MCF 10A (cell line): ENCODE measurements at places on chromosomes 1 and 21. TPM values are rescaled to one million over a fixed set of nuclear protein-coding genes. Genes with fewer than 3 reads are reported as not detected.
A peak's percentile ranks its signal among the peaks of the same experiment; 100 is the strongest.

Gene RNU1-1
- 1,539 and 1,606 TPM in 2 replicates for total RNA-seq

Gene ADAMTSL4
- 9.6 and 13.3 TPM in 2 replicates for total RNA-seq

Gene DMBX1
- not detected in 2 replicates for total RNA-seq

Gene PAPPA2
- total RNA-seq: 11.5 and 35.7 TPM in 2 replicates

Gene CRB1
- 0.65 and 0.96 TPM in 2 replicates for total RNA-seq

- DNase-seq: no peak
- no peaks in the 10 kb centered on the region for H3K36me3 ChIP-seq
- H3K4me3 ChIP-seq: peak overlapping the region; percentile 52
- H3K4me1 ChIP-seq: no peaks in the 10 kb centered on the region
- H3K27ac ChIP-seq: no peak overlapping the region
Measured at GRCh38 chr1:63318201-63318979, 4.0 kb upstream of the FOXD3 start.

- DNase-seq: no peak
- H3K4me3 ChIP-seq: no peak overlapping the region
- H3K4me1 ChIP-seq: no peaks in the 10 kb centered on the region
- no peaks in the 10 kb centered on the region for H3K36me3 ChIP-seq
- peaks cover 15% of the 10 kb centered on the region for H3K27me3 ChIP-seq
- H3K27ac ChIP-seq: no peak overlapping the region
Measured at GRCh38 chr1:233554037-233554436, 59.9 kb upstream of the KCNK1 start.

GRCh38 chr1:111483166-111483565, 9.4 kb downstream of the C1orf162 start:
- no peak for DNase-seq
- H3K27ac ChIP-seq: no peak overlapping the region
- H3K4me1 ChIP-seq: no peaks in the 10 kb centered on the region
- H3K27me3 ChIP-seq: no peaks in the 10 kb centered on the region

GRCh38 chr1:78069784-78070183, 24.0 kb downstream of the GIPC2 start:
- peaks cover 14% of the 10 kb centered on the region for H3K4me1 ChIP-seq
- no peak overlapping the region for H3K27ac ChIP-seq
- no peaks in the 10 kb centered on the region for H3K36me3 ChIP-seq
- H3K27me3 ChIP-seq: no peaks in the 10 kb centered on the region

DNA sequence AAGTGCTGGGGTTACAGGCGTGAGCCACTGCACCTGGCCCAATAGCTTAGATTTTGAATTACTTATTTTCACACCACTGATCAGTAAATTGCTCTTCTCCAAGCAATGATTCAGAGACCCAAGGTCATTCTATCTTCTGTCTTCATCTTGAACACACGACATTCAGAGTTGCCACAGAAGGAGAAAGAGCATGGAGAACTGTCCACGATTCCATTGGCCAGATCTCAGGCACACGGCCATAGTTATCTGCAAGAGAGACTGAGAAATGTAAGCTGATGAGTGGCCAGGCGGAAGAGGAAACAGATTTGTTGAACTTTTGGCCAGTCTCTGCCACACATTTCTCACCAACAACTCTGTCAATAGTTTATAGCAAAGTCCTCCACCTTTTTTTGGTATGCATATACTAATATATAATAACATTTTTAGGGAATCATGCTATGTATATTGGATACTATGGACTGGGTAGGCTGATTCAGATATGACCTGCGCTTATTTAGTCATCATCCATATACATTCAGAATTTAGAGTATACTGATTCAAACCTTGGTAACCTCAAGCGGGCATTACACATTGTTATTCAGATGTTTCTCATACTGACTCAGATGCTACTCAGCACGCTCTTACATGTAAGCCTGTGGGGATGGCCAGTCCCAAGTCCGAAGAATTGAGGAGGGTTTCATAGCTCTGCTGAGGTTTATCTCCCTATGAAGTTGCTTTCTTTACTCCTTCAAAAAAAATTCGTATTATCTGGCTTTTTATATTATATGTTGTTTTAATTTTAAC, 25.5 kb upstream of the CAP1 start:
- peak overlapping the region; percentile 82 for H3K27ac ChIP-seq
- no peaks in the 10 kb centered on the region for H3K36me3 ChIP-seq
- no peaks in the 10 kb centered on the region for H3K27me3 ChIP-seq
- H3K4me3 ChIP-seq: no peak overlapping the region
- peaks cover 17% of the 10 kb centered on the region for H3K4me1 ChIP-seq
- peak; percentile 76 for DNase-seq

GRCh38 chr1:235411489-235412486, 44.6 kb downstream of the TBCE start:
- peak; percentile 52 for DNase-seq
- H3K36me3 ChIP-seq: peaks cover 33% of the 10 kb centered on the region
- peaks cover 13% of the 10 kb centered on the region for H3K4me1 ChIP-seq
- no peak overlapping the region for H3K4me3 ChIP-seq
- H3K27ac ChIP-seq: peak overlapping the region; percentile 19

- no peak overlapping the region for H3K27ac ChIP-seq
- H3K4me1 ChIP-seq: peaks cover 5% of the 10 kb centered on the region
- no peaks in the 10 kb centered on the region for H3K36me3 ChIP-seq
Measured at GRCh38 chr21:46112725-46113215, 14.9 kb downstream of the COL6A2 start.

GRCh38 chr1:222331340-222331739, 216.6 kb downstream of the HHIPL2 start:
- H3K36me3 ChIP-seq: no peaks in the 10 kb centered on the region
- H3K27ac ChIP-seq: no peak overlapping the region
- H3K27me3 ChIP-seq: no peaks in the 10 kb centered on the region
- no peak for DNase-seq
- no peak overlapping the region for H3K4me3 ChIP-seq
